ENCODE measurements at places on chromosomes 6 and 20. TPM values are rescaled to one million over a fixed set of nuclear protein-coding genes. Genes with fewer than 3 reads are reported as not detected.

The TCP11 gene
- total RNA-seq: not detected

The SLC2A10 gene
- 2.4 TPM for total RNA-seq

The SLC35D3 gene
- total RNA-seq: not detected

The TNNC2 gene
- total RNA-seq: 1.3 TPM

The PARD6B gene
- 43.3 TPM for total RNA-seq

The EIF6 gene
- total RNA-seq: 164 TPM

The OLIG3 gene
- not detected for total RNA-seq

All from G401 (cell line).